ENCODE measurements at places on chromosomes 1 and 21.

DNA sequence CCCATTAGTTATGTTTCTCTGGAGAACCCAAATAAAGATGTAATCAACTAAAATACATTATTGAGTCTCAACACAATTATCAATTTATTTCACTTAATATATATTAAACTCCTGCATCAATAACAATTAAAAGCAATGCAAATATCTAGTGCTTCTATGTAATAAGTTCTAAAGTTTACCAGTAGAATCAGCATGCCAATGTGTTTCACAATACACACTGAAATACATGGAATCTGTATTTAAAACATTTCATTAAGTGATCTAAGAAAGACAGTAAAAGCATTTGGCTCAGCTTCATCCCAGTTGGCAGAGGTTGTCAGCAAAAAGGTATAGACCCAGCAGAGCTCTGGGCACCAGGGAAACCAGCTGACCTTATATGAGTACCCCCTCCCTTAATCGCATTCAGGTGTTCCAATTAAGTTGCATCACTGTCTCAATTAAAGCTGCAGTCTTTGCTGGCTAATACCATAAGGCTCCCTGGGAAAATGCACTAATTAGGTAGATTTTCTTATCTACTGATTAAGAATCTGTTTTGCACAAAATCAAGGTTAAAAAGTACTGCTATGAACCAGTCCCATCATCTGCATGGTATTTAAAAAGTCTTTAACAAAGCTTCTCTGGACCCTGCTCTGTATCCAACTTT is 63.1 kb downstream of the NIBAN1 start:
- DNase-seq = no peak

DNA sequence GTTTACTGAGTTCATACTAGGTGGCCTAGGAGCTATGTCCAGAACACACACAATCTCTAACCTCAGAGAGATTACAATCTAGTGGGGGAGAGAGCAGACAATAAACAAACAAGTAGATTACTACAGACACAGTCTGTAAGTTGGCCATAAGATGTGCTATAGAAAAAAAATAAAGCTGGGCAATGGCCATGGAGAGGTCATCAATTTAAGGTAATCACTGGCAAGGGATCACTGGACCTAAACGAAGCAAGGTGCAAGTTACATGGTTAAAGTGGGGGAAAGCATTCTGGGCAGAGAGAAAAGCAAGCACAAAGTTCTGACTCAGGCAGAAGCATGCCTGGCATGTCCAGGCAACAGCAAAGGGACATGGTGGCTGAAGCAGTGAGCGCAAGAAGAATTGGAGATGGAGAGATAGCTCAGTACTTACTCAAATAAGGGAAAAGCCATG is 147.0 kb downstream of the RERE start:
- DNase-seq = no peak

DNA sequence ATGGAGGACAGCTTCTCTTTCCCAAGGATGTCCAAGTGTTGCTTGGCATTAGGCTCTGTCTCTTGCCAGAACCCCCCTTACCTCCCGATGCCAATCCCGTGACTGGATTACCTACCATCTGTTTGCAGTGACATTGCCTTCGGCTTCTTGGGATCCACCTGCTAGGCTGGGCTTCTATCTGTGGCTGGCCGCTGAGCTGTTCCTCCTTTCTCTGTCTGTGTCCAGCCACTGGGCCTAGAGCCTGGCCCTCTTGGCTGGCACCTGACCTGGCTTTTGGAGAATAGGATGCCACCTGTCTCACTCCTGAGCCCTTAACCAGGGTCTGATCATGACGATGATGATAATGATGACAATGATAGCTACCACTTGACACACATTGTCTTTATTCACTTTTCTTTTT is 41.6 kb upstream of the STUM start:
- DNase-seq = no peak

DNA sequence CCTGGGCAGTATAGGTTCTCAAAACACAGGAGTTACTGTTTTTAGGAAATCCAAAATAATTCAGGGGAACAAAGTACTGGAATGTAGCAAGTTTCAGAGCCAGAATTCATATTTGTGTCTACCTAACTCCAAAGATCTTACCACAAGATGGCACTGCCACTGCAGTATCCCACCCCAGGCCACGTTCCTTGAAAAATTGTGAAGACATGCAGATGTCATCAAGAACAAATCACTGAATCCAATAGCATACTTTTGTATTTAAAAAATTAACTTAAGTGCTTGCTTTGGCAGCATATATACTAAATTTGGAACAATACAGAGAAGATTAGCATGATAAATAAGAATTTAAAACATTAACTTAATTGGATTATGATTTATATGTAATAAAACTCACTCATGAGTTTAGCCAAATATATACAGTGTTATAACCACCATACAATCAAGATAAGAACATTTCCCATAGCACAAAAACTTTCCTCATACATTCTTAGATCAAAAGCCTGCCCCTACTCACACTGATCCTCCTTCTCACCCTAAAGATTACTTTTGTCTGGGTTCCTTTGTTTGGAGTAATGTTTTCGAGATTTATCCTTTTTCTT is 209.9 kb downstream of the FAF1 start:
- no peak for DNase-seq

Measured in transverse colon (tissue), 4 donors.